ENCODE measurements at places on chromosomes 2 and 18.

DNA sequence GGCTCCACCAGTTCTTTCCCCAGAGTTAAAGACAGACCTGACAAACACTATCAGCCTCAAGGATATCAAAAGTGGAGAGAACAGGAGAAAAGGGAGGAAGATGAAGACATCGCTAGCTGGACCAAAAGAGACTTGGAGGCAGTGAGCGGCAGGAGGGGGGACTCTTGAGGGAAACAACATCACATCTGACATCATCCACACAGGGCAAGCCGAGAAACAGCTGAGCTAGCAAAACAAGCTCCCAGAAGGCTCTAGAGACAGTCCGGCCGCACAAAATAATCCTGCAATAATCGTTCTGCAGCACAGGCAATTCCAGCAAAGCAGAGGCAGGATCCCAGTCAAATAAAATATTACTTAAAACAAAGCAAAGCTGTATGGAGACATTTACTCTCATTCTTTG lies 239.8 kb downstream of the EN1 start:
- no peak for DNase-seq

- no peak for DNase-seq
Measured at GRCh38 chr2:23628926-23629771, 244.2 kb downstream of the KLHL29 start.

DNA sequence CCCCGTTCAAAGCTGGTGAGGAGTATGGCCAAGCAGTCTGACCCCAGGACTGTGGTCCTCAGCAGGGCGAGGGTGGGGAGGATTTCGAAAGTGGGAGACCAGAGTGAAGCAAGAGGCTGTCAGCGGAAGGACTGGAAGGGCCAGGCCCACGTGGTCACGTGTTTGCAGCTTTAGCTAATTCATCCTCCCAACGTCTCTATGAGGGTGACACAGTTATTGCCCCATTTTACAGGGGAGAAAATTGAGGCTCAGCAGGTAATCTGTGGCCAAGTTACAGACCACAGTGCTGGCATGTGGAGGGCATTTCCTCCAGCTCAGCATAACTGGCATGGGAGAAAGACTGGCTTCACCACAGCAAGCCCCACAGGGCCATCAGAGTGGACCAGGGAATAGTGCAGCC lies 45.4 kb upstream of the LTBP1 start:
- DNase-seq: no peak

DNA sequence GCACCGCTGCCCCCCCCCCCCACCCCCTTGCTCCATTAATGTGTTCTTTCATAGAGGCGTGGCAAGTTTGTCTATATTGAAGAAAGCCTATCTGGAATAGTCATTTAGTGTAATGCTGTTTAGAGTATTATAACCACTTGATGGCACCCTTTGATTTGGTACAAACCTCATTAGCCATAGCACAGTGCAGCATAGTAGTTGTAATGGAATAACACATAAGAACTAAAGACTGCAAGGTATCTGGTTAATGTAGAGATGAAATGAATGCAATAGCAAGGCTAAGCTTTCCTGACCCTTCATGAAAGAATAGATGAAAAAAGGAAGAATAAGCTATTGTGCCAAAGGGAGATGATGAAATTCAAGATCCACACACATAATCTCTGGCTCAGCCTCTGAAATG lies 81.9 kb downstream of the EHBP1 start:
- peak; percentile 40 for DNase-seq

DNA sequence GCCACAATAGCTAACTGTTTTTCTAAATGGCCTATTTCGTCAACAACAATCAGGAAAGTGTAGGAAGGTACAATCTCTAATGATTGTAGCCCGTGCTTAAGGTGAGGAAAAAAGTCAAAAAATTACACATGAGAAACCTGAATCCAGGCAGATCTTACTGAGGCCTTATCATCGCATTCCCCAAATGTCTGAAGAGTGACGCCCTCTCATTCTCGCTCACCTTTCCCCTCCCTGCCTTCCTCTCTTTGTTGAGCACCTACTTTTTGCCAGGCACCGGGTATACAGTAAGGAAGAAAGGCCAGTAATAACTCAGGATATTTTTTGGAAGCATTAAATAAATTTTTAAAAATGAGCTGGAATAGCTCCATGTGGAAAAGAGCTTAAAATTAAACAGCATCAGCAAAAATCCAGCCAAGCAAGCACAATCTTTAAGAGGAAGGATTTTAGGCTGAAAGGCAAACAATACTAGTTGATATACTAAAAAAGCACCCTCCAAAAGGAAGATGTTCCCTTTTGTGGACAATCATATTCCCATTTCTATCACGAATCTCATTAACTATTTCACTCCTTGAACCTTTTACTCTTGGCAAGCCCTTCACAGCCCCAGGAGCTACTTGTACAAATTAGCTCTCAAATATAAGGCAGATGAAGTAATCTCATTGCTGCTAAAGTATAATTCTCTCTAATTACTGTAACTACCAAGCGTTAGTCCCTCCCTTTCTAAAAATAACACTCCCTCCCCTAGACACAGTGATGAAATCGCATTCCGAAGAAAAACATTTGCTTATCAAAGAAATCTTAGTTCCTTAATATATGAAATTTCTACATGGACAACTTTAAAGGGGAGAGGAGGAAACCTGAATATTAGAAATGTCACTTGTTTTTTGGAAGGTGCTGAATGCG lies 40.0 kb downstream of the STAT1 start:
- DNase-seq: no peak

DNA sequence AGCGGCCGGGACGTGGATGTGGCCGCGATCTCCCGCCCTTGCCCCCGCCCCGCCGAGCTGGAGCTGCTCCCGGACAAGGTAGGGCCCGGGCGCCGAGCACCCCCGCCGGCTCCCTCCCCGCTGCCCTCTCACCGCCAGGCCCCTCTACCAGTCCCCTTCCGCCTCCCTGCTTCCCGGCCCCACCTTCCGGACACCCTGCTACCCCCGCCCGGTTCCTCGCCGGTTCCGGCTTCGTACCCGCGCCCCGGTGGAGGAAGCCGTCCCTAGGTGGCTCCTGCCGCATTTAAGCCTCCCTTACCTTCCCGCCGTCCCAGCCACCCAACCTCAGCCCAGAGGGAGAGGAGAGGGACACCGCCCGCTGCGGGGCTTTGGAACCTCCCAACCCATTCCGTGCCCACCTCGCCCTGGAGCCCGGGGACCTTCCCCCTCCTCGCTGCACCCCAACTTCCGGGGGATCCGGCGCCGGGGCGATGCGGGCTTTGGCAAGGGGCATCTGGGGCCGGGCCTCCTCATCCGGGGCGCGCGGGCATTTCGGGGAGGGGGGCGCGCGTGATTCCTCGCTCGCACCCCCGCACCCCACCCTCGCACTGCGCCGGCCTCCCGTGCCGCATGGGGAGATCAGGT lies 475 bp downstream of the B3GNT2 start:
- DNase-seq: peak; percentile 65

- no peak for DNase-seq
Measured at GRCh38 chr18:55779691-55780585, 191.9 kb upstream of the TCF4 start.

DNA sequence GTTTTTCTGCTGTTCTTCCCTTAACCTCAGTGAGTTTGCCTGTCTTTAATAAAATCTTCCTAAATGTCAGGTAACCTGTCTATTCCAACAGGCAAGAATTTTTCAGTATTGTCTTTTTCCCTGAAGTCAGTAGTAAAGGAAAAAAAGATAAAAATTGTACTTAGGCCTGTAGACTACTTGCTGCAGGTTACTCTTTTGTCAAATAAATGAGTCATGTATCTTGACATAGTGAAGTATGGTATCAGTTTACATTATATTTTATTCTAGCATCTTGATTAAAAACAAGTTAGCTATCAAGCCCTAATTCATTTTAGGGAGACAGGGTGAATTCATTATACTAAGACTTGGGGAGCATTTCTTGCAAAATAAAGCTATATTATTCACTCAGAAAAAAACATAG lies 59.8 kb downstream of the ITGA4 start:
- no peak for DNase-seq

- DNase-seq: no peak
Measured at GRCh38 chr18:61833387-61833786, 59.4 kb downstream of the RNF152 start.

GRCh38 chr2:71614976-71615766 lies 161.8 kb downstream of the DYSF start:
- DNase-seq: no peak

GRCh38 chr2:40827392-40827791 lies 375.5 kb upstream of the SLC8A1 start:
- DNase-seq: no peak

DNA sequence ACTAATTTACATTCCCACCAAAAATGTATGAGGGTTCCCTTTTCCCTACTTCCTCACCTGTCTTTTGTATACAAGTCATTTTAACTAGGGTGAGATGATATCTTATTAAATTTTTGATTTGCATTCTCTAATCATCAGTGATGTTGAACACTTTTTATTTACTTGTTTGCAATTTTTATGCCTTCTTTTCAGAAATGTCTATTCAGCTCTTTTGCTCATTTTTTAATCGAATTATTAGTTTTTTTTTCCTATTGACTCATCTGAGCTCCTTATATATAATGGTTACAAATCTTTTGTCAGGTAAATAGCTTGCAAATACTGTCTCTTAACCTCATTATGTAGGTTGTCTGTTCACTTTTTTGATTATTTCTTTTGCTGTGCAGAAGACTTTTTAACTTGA lies 269.4 kb downstream of the CDH19 start:
- DNase-seq: no peak

DNA sequence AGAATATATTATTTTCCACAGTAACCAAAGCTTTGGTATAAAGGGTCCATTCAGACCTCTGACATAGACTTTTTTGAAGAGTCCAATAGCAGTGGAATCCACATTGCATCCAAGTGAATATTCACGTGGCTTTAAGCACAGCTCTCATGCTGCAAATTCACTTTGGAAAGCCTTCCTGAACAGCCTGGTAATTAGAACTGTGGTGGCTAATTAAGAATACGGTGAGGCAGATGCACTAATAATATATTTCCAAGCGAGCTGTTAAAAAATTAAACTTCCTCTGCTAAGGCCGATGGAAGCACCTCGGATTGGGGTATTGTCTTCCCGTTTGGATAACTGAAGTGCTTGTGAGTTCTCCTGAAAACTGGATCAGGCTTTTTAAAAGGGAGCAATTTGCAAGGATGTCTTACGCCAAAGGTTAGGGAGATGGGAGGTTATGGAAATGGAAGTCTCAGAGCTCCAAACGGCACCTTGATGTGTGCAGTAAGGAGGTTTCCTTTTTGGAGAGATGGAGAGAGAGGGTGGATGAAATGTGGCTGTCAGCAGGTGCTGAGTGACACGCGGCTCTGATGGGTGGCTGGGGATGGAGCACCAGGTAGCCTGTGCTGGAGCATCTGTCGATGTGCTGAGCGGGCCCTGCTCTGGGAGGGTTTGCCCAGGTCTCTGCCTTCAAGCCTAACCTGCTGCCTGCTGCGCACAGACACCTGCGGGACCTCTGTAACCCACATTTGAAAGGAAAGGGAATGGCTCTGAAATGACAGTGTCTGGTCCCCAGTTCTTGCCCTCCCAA lies 37.5 kb downstream of the CABLES1 start:
- no peak for DNase-seq

DNA sequence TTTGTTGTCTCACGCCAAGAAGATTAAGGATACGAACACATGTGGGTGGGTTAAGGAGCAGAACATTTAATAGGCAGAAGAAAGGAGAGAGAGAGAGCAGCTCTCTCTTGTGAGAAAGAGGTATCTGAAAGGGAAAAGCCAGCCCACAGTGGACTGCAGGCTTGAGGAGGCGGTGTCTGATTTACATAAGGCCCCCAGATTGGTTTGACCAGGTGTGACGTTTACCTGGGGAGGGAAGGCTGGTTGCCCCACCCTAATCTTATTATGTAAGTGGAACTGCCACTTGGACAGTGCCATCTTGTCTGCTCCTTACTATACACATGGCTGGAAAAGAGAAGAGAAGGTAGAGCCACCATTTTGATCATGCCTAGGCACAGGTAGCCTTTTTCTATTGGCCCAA lies 189.2 kb downstream of the NCK2 start:
- no peak for DNase-seq

DNA sequence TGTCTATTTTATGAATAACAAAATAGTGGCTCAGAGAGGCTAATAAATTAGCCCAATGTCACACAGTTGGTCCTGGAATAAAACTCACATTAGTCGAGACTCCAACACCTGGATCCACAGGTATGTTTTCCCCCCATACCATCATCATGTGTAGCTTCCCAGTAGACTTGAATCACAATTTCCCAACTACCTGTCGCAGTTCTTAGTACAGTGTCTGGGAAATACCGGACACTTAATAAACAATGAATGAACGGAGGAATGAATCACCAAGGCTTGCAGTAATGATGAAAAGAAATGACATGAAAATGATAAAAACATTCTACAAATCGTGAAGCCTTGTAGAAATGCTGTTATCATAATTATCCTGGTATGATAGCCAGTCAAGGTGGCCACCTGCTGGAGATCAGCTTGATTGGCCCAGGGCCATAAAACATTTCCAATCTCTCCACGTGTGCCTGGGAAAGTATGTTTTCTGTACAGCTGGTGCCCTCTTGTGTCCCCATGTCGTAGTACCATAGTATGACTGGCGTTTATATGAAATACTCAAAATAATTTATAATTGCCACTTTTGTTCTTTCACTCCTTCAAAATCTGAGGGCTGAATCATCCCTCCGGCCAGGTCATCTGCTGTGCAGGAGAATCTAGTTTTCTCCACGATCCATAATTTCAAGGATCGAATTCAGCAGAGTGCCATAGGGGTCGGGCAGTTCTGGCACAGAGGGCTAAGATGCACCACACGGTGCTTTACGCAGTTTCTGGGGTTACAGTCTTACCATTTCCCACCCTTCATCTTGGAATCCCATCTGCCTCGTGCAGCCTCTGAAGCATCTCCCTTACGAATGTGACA lies 95.4 kb downstream of the LAMA1 start:
- peak; percentile 13 for DNase-seq

DNA sequence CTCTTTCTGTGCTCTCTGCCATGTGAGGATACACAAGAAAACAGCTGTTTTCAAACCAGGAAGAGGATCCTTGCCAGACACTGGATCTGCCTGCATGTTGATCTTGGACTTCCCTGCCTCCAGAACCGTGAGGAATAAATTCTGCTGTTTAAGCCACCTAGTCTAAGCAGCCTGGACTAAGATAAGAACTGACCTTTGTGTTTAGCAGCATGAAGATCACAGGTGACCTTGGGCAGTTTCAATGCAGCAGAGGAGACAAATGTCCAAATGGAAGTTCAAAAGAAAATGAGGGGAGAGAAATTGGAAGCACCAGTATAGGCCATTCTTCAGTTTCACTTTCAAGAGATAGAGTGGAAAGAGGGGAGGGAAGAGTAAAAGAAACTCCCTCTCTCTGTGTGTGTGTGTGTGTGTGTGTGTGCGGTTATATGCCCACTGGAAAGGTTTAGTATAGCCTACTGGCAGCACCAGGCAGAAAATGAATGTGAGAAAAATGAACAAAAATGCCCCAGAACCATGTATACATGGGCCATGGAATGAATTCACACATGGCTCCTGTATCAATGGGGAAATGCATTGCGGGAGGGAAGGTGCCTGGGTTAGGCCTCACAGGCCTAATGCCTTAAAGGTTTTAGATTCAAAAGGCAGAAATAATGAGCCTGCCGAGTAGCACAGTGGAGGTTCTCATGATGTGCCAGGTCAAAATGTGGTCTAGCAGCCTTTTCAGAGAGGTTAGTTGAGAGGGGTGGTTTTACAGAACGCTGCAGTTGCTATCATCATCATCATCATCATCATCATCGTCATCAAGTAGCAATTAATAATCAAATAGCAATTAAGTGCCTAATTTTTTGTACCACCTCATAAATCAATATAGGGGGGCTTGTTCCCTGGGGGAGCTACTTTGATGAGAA lies 1.1 kb upstream of the CERS6 start:
- no peak for DNase-seq

- DNase-seq: peak; percentile 26
Measured at GRCh38 chr2:121561617-121562268, 31.1 kb downstream of the RNU4ATAC start.

- DNase-seq: peak; percentile 52
Measured at GRCh38 chr2:1995987-1996386, 251.7 kb upstream of the PXDN start.

- peak; percentile 2 for DNase-seq
Measured at GRCh38 chr2:48874282-48874681, 118.8 kb upstream of the LHCGR start.
